ENCODE measurements at places on chromosomes 16 and 17.
A peak's percentile ranks its signal among the peaks of the same experiment; 100 is the strongest.

GRCh38 chr16:62870554-62870953 is 834.3 kb upstream of the CDH8 start:
- DNase-seq: peak; percentile 2

- DNase-seq: no peak
These were observed at the start of gene C17orf107 for GRCh38 chr17:4899341-4900230. C17orf107 (plus strand) TSS chr17:4899536; CDS start chr17:4899763, 227 bp downstream.

DNA sequence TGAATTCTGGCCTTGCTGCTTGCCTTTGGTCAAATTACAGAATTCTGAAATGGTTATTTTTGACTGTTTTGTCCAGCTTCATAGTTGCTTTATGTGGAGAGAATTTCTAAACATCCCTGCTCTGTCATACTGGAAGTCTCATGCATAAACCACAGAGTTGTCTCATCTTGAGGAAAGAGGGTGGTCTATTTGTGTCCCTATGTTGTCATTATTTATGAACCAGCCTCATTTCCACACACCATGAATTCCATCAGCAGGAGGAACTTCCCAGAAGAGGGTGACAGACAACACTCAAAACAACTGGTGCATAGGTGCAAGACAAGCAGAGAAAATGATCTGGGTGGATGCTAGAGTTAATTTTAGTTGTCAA is 525.8 kb upstream of the GOT2 start:
- DNase-seq: peak; percentile 16

GRCh38 chr16:85935974-85936760 is 37.2 kb downstream of the IRF8 start:
- peak; percentile 26 for DNase-seq

GRCh38 chr17:19384723-19385391 is 2.1 kb downstream of the MFAP4 start:
- peak; percentile 55 for DNase-seq
